ENCODE measurements at places on chromosomes 16 and 17. TPM values are rescaled to one million over a fixed set of nuclear protein-coding genes. Genes with fewer than 3 reads are reported as not detected.

- DNase-seq, result no peak
Measured at GRCh38 chr17:20205609-20206008, 196.4 kb downstream of the SPECC1 start.

DNA sequence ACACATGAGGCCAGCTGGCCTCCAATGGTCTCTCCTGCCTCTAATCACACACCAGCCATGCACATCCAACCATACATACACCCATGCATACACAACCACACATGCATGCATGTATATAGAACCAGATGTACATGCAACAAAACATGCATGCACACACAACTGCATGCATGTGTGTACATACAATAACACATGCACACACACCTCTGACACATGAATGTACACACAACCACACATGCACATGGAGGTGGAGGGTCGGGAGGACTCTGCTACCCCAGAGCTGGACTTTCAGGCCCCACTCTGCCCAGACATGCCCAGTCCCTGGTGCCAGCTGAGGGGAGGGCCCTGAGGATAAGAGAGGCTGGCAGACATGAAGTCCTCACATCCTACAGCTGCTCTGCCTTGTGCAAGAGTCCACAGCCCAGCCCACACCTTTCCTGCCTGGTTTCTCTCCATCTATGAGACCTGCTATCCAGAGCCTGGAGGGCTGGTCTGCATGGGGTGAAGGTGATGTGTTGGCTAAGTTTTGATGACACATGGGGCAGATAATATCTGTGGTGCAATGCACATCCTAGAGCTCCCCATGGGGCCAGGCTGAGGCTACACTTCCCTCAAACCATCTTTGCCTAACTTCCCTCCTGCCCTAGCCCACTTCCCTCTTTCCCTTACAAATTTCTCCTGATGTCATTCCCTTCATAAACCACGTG, 50.9 kb upstream of the SDK2 start:
- DNase-seq, result no peak

GRCh38 chr16:30942426-30942806, 6.5 kb upstream of the ORAI3 start:
- no peak for DNase-seq

Gene RCVRN
- total RNA-seq, result not detected

DNA sequence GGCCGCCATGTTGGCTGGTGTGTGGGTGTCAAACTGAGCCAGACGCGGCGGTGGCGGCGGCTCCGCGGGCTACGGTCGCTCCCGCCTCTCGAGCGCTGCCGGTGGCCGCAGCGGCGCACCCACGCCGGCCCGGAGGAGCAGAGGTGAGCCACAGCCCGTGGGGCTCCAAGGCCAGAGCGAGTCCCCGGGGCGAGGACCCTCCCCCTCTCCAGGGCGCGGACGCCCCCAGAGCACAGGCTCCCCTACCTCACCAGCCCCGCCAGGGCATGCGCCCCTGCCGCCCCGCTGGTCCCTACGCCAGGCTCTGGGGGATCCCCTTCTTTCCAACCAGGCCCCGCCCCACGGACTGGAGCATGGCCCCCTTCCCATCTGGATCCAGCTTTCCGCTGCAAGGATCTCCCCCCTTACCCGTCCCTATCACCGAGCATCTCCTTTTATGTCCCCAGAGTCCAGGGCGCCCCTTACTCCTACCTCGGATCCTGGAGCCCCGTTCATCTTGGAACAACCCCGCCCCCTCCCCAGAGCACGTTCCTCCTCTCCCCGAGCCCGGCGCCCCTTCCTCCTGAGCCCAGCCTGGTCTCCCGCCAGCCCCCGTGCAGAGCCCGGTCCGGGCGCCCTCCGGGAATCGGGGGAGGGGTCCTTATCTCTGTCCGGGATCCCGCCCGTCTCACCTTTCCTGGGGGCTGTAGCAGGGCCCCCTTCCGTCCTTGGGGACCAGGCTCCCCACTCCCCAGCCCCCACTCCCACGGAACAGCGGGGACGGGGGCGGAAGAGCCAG, 412 bp downstream of the EPN2 start:
- DNase-seq, result no peak

Gene TAC4
- total RNA-seq, result not detected

- DNase-seq, result peak; percentile 82
Measured at GRCh38 chr17:28552176-28552999, at the start of gene UNC119. UNC119 (minus strand) TSS chr17:28552624; CDS start chr17:28552557, 67 bp downstream.

- no peak for DNase-seq
Measured at GRCh38 chr17:33697557-33697956, 404.5 kb upstream of the ASIC2 start.

Gene ALDH3A2
- 27.4 TPM for total RNA-seq

DNA sequence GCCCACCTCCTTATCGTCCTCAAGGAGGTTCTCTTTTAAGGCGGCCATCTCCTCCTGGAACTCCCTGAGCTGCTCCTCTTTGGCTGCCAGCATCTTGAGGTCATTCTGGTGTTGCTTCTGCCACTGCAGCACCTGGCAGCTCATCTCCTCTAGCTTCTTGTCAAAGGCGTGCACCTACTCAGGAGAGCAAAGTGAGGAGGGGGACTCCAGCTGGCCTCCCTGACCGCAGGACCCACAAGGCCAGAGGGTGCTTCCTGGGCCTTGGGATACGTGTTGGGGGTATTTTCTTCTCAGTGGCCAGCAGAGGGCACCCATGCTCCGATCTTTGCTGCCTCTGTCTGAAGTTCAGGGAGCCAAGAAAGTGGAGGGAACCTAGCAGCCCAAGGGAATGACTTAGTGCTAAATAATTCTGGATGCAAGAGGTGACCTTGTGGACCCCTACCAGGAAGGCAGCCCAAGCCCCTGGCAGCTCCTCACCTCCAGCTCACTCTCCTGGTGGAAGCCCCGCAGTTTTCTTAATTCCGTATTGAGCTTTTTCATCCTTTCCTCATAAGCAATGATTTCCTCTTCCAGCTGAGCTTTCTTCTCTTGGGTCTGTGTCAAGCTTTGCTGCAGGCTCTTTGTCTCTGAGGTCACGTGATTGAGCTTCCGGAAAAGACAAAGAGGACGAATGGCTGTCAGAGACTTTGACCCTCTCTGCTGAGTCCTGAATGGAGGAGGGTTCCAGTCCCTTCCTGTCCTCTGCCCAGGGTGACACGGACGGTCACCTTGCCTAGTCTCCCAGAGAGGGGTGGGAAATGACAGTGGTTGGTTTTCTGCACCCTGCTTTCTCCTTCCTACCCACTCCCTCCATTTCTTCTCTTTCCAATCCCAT, 31.4 kb downstream of the DHX38 start:
- DNase-seq, result peak; percentile 76

Gene PFAS
- total RNA-seq, result 78.3 TPM

DNA sequence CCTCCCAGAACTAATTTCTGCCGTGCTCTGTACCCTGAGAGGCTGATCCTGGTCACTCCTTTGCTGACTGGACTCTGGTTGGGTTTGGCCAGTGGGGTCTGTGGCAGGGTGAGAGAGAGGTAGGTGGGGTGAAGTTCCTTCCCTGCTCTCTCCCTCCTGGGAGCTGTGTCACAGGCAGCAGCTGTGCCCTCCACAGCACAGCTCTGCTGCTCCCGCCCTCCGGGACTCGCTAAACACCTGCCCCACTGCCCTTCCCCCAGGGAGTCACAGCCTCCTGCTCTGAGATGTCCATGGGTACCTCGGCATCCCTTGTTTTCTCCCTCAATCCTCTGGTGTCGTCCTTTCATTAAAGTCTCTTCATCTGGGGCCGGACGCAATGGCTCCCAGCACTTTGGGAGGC, 66.4 kb downstream of the SRCIN1 start:
- no peak for DNase-seq

DNA sequence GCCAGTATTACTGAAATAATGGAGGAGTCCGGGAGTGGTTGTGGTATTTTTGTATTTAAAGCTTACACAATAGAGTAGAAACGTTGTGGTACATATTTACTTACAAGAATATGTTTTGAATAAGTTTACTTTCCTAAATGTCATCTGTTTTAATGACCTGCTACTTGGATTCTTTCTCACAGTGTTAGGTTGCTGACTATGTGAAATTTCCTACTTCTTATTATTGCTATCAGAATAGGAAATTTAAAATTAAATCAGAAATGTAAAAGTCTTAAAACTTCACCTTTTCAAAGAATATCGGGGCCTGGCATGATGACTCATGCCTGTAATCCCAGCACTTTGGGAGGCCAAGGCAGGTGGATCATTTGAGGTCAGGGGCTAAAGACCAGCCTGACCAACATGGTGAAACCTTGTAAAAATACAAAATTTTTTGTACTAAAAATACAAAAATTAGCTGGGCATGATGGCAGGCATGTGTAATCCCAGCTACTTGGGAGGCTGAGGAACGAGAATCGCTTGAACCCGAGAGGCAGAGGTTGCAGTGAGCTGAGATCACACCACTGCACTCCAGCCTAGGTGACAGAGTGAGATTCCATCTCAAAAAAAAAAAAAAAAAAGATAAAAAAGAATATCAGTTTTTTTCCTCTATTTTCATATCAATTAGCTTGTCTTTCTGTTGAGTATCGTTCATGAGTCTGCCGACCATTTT, 77.8 kb downstream of the VMP1 start:
- no peak for DNase-seq

DNA sequence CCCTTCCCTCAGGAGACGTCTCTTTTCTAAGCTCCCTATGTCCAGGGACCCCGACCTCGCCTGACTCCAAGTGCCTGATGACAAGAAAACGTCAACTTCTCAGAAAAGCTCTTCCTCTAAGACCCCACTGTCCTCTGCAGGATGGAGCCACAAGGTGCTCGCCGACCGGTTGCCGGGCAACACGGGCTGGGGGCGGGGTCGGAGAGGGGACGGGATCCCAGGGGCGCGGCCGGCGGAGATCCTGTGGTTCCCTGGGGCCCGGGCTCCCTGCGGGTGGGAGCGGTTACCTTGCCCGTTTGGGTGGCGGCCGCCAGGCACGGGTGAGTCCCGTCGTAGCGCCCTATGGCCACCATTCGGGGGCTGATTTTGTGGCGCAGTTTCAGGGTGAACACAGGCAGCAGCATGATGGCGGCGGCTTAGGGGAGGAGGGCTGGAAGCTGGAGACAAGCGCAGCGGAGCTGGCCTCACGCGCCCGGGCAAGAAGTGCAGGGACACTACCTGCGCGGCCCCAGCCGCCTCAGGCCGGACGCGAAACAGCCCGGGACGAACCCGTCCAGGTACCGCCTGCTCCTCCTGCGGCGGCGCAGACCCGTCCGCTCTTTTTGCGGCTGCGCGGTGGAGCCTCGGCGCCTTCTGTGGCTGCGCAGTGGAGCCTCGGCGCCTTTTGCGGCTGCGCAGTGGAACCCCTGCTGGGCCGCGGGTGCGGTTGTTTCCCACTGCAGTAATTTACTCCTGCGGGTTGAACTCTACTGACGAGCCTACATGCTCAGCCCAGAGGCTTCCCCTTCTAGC, at the start of gene BBS2:
Gene BBS2, minus strand, starts transcription at position 566 of the 792 bp plus-strand sequence. Its CDS starts 162 bp downstream, at position 404.
- DNase-seq, result peak; percentile 82

- DNase-seq, result no peak
Measured at GRCh38 chr17:68937890-68938514, 17.2 kb downstream of the ABCA8 start.

DNA sequence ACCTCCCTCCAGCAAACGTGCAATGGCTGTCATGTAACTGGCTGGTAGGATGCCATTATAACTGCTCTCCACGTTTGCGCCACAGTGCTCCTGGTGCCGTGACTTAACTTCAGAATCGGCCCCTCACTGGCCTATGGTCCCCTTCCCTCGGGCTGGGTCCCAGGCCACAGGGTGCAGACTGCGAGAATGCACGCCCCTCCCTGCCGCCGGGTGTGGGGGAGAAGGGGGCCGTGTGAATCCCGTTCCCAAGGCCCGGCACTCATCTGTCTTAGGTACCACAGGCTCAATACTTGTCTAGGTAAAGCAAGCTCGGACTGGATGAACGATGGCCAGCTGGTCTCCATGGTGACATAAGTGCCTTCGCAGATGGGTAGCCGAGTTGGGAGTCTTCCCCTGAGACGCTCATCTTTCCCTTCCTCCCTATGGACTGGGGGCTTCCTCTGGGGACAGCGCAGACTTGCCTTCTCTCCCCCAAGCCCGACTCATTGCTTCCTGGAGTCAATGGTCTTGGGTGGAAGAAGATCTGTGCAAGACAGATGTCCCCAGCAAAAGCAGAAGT, 37.8 kb downstream of the TIMM22 start:
- DNase-seq, result no peak

DNA sequence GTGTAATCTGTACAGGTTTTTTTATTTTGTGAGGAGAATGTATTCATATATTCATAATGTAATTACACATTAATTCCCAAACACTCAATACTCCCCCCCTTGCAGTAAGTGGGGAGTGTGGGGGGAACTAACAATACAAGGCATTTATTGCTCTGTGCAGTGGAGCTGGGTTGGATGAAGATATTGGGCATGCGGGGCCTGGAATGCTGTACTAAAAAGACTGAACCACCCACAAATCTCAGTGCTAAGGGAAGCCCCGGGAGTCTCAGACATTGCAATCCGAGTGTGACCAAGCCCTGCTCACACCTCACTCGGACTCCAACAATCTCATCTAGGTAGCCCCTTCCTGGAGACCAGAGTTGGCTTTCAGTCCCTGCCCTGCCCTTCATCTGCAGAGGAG, 6.0 kb downstream of the PLLP start:
- DNase-seq, result no peak

DNA sequence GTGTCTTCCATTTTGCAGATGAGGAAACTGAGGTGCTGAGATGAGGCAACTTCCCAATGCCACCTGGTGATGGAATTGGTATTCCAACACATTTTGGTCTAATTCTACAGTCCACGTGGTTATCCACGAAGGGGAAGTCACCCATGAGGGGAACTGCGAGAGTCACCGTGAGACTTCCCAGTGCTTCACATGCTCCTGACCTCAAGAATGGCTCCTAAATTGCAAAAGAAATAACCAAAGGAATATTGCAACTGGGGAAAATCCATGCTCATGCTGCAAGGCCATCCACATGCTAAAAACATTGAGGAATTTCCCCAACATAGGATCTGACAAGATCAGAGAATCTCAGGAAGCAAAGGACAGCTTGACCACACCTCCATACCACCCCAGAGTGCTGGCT, 153.9 kb downstream of the HS3ST3B1 start:
- no peak for DNase-seq

GRCh38 chr16:49050607-49051006, 231.0 kb downstream of the CBLN1 start:
- DNase-seq, result no peak

Gene SEPTIN12
- total RNA-seq, result not detected

DNA sequence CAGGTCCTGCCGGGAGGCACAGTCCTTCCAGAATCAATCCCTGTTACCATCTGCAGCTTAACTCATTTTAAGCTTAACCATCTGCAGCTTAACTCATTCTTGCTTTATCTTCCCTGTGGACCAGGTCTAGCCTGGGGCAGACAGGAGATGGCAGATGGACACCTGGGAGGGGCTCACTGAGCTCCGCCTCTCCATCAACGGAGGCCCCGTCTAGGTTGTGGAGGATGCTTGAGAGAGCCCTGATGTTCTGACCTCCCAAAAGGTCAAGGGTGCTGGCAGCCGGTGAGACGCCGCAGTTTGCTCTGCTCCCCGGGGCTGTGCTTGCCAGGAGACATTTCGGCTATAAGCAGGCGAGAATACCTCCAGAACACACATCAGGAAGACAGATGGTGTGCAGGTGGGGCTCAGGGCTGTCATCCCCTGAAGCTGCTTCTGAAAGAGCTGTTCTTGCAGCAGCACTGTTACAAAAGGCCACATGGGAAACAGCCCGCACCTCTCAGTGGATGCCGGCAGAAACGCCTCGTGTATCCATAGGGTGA, 41.3 kb downstream of the BAIAP2 start:
- DNase-seq, result no peak

All from activated CD8-positive, alpha-beta T cell treated with anti-CD3 and anti-CD28 coated beads, Interleukin-2, amount 10 ng/mL, durations not matched to agents 7 days and 5 days (primary cell).